ENCODE measurements at places on chromosomes 3 and 15.

DNA sequence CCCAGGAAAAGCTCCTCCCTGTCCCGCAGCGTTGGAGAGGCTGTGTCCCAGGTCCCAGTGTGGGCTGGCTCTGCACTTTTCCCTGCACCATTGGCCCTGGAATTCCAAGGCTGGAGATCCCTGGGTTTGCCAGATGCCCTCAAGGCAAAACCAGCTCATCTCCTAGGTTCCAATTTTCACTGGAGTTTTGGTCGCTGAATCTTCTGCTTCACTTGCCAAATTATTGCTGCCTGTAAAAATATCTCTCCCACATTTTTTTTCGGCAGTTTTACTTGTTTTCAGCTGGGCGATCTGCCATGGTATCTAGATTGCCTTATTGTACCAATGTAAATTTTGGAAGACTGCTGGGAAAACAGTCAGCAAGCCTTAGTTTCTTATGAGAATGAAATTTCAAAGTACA is 150.9 kb upstream of the ATP10A start:
- no peak for DNase-seq

DNA sequence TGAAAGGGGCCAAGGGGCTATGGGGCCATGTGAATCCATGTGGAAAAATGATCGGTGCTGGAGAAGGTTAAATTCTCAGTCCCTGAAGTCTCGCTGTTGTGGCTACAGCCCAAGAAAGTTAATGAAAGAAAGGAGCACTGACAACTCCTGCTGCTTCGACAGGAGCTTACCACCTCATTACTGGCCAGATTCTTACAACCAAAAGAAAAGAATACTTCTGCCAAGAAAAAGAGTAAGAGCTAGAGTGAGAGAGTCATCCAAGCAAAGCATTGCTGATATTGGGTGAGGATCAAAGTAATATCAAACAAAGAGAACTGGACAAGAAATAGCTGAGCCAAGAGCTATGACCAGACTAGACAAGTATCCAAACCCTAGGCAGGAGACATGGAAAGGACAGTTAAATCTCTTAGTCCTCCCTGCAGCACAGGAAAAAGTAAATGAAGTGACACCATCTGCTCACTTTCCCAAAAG is 348.4 kb upstream of the PLSCR5 start:
- peak; percentile 52 for DNase-seq

DNA sequence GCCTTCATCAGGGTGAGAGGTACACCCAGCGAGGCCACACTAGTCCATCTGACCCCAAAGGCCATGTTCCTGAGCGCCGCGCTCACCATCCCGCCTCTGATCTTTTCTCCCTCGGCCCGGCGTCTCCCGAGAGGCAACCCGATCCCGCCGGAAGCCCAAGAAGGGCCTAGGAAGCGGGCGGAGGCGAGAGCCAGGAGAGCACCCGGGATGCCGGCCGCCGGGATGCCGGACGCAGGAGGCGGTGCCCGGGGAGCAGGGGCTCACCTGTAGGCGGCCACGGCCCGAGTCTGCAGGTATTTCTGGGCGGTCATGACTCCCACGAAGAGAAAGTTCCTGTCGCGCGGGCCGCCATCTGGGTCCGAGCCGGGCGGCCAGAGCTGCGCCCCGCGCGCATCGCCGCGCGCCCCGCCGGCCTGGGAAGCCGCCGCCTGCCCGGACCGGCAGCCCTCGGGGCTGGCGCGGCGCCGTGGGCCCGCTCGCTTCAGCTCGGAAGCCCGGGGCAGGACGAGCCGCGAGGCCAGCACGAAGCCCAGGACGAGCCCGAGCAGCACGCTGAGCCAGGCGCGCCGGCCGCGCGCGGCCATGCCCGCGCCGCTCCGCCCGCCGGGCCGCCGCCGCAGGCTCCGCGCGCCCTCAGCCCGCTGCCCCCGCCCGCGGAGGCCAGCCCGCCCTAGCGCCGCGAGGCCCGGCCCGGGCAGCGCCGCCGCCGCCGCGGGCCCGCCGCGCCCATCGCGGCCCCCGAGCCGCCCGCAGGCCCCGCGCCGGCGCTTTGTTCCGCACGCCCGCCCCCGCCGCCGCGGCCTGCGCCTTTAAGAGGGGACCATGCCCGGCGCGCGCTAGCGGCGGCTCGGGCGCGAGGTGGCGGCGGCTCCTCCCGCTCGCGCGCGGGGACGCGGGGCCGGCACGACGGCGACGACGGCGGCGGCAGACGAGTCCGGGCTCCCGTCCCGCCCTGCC is 697 bp downstream of the CHSY1 start:
- no peak for DNase-seq

DNA sequence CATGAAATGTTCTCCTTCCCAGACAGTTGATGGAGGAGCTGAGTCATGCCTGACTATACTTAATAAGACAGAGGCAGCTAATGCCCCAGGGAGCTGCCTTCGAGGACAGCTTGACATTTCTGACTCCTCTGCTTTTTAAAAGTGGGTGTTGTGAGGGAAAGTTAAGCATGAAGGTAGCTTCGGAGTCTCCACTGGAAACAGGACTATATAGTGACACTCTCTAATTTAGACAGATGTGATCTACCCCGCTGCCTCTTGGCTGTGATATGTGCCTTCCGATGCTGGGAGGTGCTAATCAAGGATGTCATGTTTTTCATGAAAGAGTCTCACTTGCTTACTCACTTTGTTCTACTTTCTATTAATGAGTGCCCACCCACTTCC is 72.7 kb downstream of the IL1RAP start:
- DNase-seq, result peak; percentile 86

DNA sequence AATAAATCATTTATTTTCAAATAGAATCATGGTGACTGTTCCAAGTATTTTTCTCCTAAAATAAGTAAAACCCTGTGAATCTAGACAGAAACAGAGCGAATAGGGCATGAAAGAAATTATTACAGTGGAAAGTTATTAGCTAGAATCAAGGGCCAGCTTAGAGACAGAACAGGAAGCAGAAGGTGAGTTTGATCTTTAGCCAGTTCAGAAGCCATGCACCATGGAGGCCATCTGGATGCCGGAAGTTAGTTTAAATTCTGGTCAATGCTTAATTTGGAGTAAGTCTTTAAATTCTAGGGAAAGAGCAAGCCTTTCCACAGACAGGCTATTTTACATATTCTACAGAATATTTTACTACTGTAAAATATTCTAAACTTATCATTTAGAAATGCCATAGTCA is 574.8 kb downstream of the CADM2 start:
- DNase-seq, result no peak

GRCh38 chr15:58716027-58716426 is 33.5 kb downstream of the ADAM10 start:
- no peak for DNase-seq

DNA sequence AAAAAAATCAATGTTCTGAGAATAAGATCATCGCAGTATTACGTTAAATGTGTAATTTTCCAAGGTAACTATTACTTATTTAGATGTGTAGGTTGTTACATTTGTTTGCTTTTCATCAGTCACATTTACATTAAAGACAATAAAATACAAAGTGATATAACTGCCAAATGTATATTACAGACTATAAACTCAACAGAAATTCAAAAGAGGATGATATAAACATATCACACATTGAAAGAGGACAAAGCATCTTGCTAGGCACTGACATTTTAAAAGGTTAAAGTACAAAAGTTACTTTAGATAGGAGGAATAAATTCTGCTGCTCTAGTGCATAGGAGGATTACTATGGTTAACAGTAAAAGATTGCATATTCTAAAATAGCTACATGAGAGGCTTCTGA is 16.1 kb downstream of the VGLL4 start:
- DNase-seq, result no peak

DNA sequence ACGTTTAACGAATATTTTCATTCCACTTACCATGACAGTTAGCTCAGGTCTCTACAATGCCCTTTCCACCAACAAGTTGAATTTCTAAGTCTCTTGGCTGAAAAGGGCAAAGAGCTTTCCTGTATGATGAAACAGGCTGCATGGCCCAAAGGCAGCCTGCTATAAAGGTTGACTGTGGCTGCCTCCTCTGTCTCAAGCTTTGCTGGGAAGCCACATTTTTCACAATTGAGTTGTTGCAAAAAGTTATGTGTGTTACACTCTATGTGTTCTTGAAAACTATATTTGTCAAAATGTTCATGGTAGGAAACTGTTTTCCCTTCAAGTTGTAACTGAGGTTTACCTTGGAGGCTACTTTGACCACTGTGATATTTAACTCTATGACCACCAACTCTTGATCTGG is 49.5 kb downstream of the DZIP1L start:
- no peak for DNase-seq

GRCh38 chr3:53641397-53641796 is 147.0 kb downstream of the CACNA1D start:
- DNase-seq, result no peak

- DNase-seq, result peak; percentile 30
These were observed 279.8 kb downstream of the VPS13C start for GRCh38 chr15:61780278-61780980.
